ENCODE measurements at places on chromosomes 6 and 20. TPM values are rescaled to one million over a fixed set of nuclear protein-coding genes. Genes with fewer than 3 reads are reported as not detected.

DNA sequence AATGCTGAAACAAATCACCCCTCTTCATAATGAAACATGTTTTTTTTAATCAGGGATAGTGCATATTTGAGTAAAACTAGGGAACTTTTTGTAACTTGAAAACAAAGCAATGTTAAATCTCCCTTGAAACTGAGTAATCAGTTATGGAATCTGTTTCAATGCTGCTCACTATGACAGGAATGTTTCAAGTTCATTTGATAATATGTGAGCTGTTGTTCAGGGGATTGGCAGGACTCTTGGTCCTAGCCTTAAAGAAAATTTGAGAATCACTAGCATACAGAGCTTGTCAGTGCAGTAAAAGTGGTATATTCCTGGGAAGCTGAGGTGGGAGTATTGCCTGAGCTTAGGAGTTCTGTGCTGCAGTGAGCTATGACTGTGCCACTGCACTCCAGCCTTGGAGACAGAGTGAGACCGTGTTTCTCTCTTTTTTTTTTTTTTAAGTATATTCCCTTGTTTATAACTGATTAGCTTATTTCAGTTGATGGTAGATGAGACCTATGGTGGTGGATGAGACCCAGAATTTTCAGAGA, 21.6 kb upstream of the CALHM6 start:
- no peak for DNase-seq

GRCh38 chr20:15702161-15702560, 871.1 kb downstream of the KIF16B start:
- DNase-seq = no peak

DNA sequence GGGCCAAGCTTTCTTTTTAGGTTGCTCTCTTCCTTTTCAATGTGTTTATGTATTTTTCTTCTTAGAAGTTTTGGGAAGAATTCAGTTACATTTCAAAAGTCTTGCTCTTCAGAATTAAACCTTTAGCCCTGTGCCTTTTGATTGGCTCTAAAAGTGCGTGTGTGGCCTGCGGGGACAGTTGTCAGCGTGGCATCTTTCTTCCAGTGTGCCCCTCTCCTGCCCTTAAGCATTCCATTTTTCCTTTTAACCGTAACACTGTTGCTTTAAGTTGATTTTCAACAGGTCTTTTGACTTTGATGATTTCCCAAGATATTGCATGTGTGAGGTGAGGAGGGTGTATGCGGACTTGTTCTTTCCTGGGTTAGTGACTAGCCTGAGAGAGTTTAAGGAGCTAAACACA, 999.1 kb upstream of the FLRT3 start:
- DNase-seq = no peak

DNA sequence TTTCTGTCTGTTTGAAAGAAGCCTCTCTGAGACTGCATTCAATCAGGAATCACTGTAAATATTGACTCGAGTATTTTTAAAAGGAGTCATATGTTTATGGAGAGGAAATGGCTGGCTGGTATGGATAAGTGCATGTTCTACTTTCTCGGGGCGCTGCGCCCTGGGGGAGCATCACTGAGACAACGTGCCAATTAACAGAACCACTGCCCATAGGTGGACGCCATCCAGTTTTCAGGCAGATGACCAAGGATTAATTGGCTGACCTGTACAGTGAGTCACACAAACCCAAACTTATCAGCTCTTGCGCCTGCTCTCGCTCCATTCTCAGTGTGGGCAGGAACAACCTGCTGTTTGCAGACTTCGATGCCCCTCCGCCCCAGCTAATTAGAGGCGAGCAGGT, 571.2 kb downstream of the QKI start:
- no peak for DNase-seq

DNA sequence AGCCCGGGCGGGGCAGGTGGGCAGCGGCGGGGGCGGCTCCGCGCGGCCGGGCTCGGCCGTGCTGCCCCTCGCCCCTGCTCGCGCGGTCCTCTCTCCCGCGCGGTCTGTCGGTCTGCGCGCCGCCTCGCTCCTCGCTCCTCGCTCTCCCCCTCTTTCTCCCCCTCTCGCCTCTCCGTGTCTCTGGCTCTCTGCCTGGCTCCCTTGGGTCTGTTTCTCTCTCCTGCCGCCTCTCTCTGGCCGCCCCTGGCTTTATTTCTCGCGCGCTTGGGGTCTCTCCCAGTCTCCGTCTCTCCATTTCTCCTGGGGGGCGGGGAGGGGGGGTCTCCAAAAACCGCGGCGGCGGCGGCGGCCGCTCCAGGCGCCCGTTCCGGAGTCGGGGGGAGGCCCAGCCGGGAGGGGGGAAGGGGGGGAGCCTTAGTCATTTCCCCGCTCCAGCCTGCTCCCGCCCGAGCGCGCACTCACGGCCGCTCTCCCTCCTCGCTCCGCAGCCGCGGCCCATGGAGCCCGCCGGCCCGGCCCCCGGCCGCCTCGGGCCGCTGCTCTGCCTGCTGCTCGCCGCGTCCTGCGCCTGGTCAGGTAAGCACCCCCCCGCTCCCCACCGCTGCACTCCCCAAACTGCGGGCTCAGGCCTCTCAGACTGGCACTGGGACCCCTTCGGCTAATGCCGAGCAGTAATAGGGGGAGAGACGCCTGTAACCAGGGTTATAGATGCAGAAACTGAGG, at the start of gene SIRPA:
TSS of gene SIRPA (plus strand) at position 457 of the 723 bp plus-strand sequence. CDS start at position 498, 41 bp downstream.
- no peak for DNase-seq

DNA sequence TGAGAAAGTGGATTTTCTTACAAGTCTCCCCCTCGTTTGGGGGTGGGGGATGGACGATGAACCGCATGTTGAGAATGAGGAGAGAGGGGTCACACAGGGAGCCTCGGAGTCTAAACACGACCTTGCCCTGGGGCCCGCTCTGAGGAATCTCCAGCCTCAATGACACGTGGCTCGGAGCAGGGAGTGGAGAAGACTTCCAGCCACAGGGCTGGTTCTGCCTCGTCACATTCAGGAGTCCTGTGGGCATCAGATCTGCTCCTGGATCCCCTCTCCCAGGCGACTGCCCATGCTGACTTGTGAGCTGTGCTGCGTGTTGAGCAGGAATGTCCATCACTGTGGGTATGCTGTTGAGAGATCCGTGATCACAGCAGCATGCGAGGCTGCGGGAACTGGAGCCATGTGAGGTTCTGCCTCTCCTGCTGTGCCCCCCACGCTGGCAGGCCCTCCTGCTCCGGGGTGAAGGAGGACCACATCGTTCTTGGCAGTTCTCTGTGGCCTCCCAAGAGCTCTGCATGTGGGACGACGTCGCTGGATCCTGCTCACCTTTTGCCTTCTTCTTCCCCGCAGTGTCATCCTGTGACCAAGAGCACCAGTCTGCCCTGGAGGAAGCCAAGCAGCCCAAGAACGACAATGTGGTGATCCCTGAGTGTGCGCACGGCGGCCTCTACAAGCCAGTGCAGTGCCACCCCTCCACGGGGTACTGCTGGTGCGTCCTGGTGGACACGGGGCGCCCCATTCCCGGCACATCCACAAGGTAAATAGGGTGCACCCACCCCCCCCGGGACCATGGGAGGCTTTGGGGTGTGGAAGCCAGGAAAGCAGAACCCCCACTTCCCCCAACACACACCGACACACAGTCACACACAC, 157.5 kb downstream of the SMOC2 start:
- DNase-seq = no peak

- DNase-seq = no peak
These were observed 74.6 kb downstream of the CDKAL1 start for GRCh38 chr6:20608905-20609304.

GRCh38 chr6:33201935-33202334, 1.3 kb downstream of the SLC39A7 start:
- no peak for DNase-seq

Gene PARD6B
- total RNA-seq = 3.3 TPM

Gene CLPSL2
- total RNA-seq = not detected

Gene MRPS10
- 30.6 TPM for total RNA-seq

Gene FAM83B
- not detected for total RNA-seq

Gene DACT2
- not detected for total RNA-seq

Gene SDCBP2
- total RNA-seq = 4.2 TPM

Gene FAM83C
- not detected for total RNA-seq

Gene TCF15
- 0.30 TPM for total RNA-seq

Gene MAP3K4
- total RNA-seq = 63.0 TPM
